WTC11 (cell line): ENCODE measurements at places on chromosomes 13 and 19.
A peak's percentile ranks its signal among the peaks of the same experiment; 100 is the strongest.

DNA sequence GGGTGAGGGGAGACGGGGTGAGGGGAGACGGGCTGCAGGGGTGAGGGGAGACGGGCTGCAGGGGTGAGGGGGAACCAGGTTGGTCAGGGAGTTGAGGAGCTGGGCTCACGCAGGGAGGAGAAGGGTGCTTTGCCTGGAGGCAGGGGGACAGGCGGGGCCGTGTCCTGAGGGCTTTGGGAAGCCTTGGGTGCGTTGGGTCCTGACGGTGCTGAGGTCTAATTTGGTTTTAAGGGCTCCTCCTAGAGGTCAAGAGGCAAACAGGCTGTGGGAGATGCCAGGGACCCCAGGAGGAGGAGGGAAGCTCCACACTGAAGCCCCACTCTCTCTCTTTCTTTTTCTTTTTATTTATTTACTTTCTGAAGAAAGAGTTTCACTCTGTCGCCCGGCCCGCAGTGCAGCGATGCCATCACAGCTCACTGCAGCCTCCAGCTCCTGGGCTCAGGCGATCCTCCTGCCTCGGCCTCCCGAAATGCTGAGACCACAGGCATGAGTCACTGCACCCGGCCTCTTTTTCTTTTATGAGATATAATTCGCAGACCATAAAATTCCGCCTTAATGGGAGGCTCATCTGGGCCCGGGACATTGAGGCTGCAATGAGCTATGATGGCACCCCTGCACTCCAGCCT lies 9.3 kb upstream of the MISP start:
- no peak overlapping the region for H3K27ac ChIP-seq
- peaks cover 3% of the 10 kb centered on the region; the same call in 1 of the 2 replicates for H3K36me3 ChIP-seq
- H3K4me1 ChIP-seq, result no peaks in the 10 kb centered on the region
- H3K27me3 ChIP-seq, result no peaks in the 10 kb centered on the region
- no peak overlapping the region for H3K4me3 ChIP-seq
- DNase-seq, result peak; percentile 68

- H3K27me3 ChIP-seq, result no peaks in the 10 kb centered on the region
- peaks cover 33% of the 10 kb centered on the region for H3K4me1 ChIP-seq
- DNase-seq, result no peak
- H3K36me3 ChIP-seq, result no peaks in the 10 kb centered on the region
These were observed at the start of gene ITGBL1 for GRCh38 chr13:101452519-101453485. Gene ITGBL1 (plus strand): TSS chr13:101452675. CDS start chr13:101452834, 159 bp downstream.

GRCh38 chr13:98413796-98414195 lies 163.1 kb downstream of the STK24 start:
- H3K36me3 ChIP-seq, result peaks cover 41% of the 10 kb centered on the region
- no peak overlapping the region for H3K4me3 ChIP-seq
- no peak for DNase-seq
- no peaks in the 10 kb centered on the region for H3K4me1 ChIP-seq
- H3K27ac ChIP-seq, result no peak overlapping the region

DNA sequence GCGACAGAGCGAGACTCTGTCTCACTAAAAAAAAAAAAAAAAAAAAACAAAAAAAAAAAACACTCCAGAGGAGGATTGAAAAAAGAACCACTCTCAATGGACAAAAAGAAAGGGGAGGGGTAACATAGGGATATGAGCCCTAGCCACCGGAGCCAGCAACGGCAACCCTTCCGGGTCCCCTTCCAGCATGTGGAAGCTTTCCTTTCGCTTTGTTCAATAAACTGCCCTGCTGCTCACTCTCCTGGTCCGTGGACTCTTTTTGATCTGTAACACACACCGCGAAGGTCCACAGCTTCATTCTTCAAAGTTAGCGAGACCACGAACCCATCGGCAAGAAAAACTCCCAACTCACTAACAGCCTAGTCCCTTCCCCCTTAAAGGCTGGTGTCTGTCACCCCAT lies 1.0 kb upstream of the REX1BD start:
- H3K4me3 ChIP-seq, result peak overlapping the region; percentile 86
- H3K27ac ChIP-seq, result no peak overlapping the region
- H3K36me3 ChIP-seq, result 0 out of 2 replicates have a peak, but pooled peaks cover 3% of the 10 kb centered on the region
- H3K4me1 ChIP-seq, result peaks cover 22% of the 10 kb centered on the region
- DNase-seq, result no peak

DNA sequence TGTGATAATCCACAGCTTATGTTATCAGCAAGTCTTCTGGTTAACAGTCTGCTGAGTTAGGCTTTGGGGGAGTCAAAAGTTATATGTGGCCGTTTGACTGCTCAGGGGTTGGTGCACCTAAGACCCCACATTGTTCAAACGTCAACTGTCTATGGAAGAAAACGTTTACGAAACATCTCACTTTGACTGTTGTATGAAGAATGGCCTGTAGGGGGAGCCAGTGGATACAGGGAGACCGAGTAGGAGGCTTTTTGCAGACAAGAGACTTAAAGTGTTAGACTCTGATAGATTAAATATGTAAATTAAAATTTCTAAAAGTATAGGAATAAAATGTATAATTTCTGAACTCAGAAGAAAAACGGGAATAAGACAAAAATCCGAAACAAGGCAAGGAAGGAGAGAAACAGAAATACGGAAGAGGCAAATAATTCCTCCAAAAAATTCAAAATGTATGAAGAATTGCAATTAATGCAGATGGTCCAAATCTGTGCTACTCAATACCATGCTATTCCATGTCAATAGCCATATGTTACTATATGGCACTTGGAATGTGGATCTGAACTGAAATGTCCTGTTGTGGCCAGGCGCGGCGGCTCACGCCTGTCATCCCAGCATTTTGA lies 37.8 kb downstream of the TNFSF14 start:
- H3K4me1 ChIP-seq, result no peaks in the 10 kb centered on the region
- H3K36me3 ChIP-seq, result peaks cover 16% of the 10 kb centered on the region

DNA sequence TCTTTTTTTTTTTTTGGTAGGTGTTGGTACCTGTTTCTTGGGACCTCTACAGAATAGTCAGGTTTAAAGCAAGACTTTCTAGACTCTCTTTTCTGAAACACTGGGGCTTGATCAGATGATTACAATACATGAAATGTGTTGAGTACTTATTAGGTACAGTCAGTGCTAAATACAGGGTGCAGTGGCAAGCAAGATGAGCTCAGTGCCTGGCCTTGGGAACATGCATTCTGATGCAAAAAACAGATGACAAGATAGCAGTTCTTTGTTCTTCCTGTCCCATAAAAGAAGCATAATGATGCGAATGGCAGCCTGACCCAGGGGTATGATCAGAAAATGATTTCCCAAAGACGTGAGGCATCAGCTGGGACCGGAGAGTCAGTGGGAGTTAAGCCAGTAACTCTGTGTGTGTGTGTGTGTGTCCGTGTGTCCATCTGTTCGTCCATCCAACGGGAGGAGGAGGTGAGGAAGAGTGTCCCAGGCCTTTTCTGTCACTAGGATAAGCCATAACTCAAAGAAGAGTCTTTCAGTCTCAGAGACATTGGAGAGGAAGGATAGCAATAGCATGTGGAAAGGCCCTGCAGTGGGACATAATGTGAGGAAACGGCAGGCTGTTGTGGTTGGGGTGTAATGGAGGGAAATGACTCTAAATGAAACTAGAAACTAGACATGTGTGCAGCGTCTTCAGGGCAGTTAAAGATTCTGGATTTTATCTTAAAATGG lies 32.2 kb downstream of the SLAIN1 start:
- H3K27ac ChIP-seq, result peak overlapping the region; percentile 19
- H3K4me1 ChIP-seq, result peaks cover 59% of the 10 kb centered on the region
- no peaks in the 10 kb centered on the region for H3K27me3 ChIP-seq

DNA sequence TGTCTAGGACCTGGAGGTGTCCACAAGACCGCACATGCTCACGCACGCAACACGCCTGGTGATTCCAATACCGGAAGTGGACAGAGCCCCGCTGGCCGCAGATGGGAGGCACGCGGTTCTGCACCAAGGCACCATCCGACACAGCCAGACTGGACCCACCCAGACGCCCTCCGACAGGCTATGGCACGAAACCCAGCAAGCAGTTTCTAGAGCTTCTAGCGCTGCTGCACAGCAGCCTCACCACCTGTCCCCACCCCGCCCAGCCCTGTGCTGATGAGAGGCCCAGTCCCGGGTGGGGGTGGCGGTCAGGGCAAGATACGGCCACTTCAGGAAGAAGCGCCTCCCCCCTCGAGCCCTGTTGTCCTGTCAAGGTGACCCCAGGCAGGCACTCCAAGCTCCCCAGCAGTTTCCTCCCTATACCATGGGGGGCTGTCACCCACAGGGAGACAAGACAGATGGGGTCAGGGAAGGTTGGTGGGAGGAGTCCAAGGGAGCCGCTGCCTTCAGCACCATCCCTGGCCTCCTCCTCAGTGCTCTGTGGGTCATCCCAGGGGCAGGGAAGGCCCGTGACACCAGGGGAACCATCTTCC lies 11.3 kb downstream of the LSM4 start:
- DNase-seq, result no peak
- peaks cover 43% of the 10 kb centered on the region for H3K36me3 ChIP-seq
- peaks cover 10% of the 10 kb centered on the region for H3K4me1 ChIP-seq
- no peaks in the 10 kb centered on the region for H3K27me3 ChIP-seq

GRCh38 chr19:10805065-10805757 lies 30.8 kb downstream of the TMED1 start:
- no peaks in the 10 kb centered on the region for H3K4me1 ChIP-seq
- H3K4me3 ChIP-seq, result no peak overlapping the region
- no peaks in the 10 kb centered on the region for H3K27me3 ChIP-seq
- no peak for DNase-seq
- no peak overlapping the region; the same call in 1 of the 2 replicates for H3K27ac ChIP-seq
- H3K36me3 ChIP-seq, result peaks cover 31% of the 10 kb centered on the region

DNA sequence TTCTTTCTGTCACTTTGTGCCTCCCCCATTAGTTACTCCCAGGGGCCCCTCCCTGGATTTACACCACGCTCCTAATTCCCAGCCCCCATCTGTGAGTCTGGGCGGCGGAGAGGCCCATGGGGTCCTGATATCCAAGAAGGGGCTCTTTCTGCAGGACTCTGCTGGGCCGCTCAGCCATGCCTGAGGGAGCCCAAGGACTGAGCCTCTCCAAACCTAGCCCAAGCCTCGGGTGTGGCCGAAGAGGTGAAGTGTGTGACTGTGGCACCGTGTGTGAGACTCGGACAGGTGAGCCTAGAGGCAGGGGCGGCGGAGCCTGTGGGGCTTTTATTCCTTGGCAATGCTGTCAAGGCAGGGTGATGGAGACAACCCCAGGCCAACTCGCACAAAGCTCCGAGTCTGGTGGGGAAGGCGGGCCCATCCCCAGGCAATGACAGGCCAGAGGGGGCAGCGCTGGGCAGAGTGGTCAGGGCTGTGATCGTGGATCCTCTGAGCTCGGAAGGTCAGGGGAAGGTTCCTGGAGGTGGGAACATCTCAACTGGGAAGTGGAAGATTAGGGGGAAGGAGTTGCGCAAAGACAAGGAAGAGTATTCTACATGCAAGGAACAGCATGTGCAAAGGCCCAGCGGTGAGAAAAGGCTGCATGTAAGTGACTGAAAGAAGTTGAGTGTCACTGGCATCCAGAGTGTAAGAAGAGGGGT lies 1.6 kb downstream of the PLEKHG2 start:
- peak overlapping the region; percentile 92 for H3K27ac ChIP-seq
- peaks cover 34% of the 10 kb centered on the region for H3K4me1 ChIP-seq
- H3K4me3 ChIP-seq, result peak overlapping the region; percentile 99

DNA sequence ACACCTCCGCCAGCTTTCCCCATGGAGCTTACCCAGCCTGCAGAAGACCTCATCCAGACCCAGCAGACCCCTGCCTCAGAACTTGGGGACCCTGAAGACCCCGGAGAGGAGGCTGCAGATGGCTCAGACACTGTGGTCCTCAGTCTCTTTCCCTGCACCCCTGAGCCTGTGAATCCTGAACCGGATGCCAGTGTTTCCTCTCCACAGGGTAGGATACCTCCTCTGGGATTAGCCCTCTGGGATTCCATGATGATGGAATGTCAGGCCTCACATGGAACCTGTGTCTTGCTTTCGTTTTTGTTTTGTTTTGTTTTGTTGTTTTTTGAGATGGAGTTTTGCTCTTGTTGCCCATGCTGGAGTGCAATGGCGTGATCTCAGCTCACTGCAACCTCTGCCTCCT lies 1.9 kb downstream of the RFXANK start:
- no peaks in the 10 kb centered on the region for H3K27me3 ChIP-seq
- peak overlapping the region; percentile 96 for H3K4me3 ChIP-seq
- DNase-seq, result no peak
- no peak overlapping the region for H3K27ac ChIP-seq
- H3K4me1 ChIP-seq, result peaks cover 15% of the 10 kb centered on the region; the same call in 1 of the 2 replicates
- H3K36me3 ChIP-seq, result peaks cover 11% of the 10 kb centered on the region

- no peaks in the 10 kb centered on the region for H3K27me3 ChIP-seq
- H3K4me1 ChIP-seq, result no peaks in the 10 kb centered on the region
- no peak overlapping the region for H3K27ac ChIP-seq
- no peaks in the 10 kb centered on the region for H3K36me3 ChIP-seq
These were observed 971.6 kb upstream of the MIR17HG start for GRCh38 chr13:90375851-90376250.
